Activated CD8-positive, alpha-beta memory T cell treated with anti-CD3 and anti-CD28 coated beads for 4 hours (primary cell): ENCODE measurements at places on chromosomes 11 and 22.

- no peak for DNase-seq
Measured at GRCh38 chr11:15840966-15841365, 515.4 kb downstream of the SOX6 start.

- DNase-seq, result no peak
Measured at GRCh38 chr11:67646535-67647336, 3.8 kb downstream of the ACY3 start.

- no peak for DNase-seq
Measured at GRCh38 chr11:97361812-97362378, 972.1 kb downstream of the JRKL start.

DNA sequence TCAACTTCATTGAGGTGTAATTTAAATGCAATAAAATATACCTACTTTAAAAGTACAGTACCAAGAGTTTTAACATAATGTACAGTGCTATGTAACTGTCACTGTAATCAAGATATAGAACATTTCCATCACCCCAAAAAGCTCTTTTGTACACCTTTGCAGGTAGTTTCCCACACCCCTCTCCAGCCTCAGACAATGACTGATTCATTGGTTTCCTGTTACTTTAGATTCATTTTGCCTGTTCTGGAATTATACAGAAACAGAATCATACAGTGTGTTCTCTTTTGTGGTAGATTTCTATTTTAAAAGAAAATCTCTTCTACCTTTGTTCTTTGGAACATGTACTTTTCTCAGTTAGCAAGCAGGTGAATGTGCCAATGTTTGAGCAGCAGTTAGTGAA is 38.2 kb downstream of the SHISA8 start:
- no peak for DNase-seq

DNA sequence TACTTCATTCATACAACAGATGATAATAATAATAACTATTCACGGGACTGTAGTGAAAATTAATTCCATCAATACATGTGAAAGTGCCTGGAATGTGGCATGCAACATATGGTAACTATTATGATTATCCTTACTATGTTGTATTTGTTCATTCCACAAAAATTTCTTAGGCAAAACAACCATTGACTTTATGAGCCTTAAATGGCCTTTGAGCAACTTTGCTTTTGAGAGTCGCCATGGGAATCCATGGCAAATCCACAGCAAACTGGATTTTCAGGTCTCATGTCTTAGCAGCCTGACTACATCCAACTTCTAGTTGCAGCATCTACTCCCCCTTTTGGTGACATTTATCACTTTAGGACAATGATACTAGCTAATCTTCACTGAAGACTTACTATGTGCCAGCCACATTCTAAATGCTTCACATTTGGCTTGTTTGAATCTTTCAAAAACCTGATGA is 56.8 kb downstream of the SLC1A2 start:
- no peak for DNase-seq

- DNase-seq, result peak; percentile 36
Measured at GRCh38 chr11:72781313-72782080, 12.3 kb downstream of the STARD10 start.
